ENCODE measurements at places on chromosomes 4 and X. TPM values are rescaled to one million over a fixed set of nuclear protein-coding genes. Genes with fewer than 3 reads are reported as not detected.

DNA sequence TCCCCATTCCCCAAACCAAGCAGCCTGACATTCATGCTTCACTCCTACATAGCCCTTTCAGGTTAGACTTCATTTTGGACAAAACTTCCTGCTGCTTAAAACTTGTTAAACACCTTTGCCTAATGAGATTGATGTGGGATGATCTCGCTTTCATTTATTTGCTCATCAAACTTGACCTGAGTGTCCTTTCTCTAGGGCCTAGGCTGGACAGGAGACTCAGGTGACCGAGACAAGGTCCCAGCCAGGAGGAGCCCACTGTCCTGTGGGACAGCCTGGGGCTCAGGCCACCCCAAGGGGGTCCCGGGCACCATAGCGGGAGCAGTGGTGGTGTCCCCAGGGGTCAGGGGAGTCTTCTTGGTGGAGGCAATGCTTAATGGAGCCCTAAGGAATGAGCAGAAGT, 23.7 kb upstream of the PSAPL1 start:
- DNase-seq = no peak

- DNase-seq = no peak
These were observed 22.9 kb upstream of the GABRQ start for GRCh38 chrX:152614791-152615190.

GRCh38 chr4:8495803-8496202, 55.2 kb downstream of the TRMT44 start:
- no peak for DNase-seq

DNA sequence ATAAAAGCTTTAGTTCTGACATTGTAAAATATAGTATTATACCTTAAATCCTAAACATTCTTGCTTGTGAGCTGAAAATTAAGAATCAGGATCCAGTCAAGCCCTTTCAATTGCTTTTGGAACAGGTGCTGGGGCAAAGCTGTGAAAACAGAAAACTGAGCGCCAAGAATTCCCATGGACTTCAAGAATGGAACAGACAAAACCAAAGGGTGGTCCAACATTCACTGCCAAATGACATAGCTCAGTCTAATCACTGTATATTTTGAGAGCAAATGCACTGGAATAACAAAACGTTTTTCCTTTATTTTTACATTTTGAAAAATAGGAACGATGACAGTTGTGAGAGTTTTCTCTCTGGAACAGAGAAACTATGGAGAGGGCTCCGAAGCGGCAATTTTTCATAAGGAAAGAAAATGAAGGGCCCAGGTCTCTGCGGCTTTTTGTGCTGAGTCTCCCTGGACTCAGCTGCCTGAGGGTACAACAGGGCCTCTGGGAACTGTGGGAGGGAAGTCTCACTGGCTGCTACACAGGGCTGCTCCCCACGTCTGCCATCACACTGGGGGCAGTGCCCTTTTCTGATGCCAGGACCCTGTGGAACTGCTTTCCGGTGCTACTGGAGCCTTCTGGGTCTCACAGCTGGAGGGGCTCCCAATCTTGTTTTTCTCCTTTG, 56.0 kb upstream of the BMPR1B start:
- no peak for DNase-seq

GRCh38 chr4:20026456-20026855, 225.2 kb upstream of the SLIT2 start:
- DNase-seq = no peak

DNA sequence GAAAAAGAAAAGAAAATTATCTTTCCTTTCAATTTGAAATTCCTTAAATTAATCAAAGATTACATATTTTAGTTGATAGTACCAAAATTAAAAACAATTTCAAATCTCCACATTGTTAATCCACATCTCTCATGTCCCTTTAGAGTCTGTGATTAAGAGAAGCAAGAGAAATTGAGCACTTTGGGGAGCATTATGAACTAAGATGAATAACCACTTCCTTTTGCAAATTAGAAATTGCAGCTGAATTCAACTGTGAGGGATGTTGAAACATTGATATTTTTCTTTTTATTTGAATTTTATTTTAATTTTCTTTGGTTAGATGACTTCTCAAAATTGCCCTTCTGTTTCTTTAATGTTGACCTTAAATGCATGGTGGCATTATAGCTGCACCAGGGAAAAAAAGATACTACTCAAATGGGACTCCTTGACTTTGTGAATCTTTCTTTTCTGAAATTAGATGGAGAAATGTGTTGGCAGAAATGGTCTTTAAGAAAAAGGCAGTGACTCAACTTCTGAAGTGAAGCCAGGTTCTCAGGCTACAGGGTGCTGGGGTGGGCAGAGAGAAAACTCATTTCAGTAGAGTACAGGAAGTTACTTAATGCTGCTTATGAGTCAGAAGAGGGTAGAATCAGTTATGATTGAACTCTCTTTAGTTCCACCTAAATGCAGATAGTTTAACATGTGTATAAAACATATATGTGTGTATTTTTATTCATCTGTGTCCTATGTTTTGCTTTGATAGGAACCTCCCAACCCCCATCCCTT, 92.0 kb upstream of the TNIP3 start:
- DNase-seq = no peak

DNA sequence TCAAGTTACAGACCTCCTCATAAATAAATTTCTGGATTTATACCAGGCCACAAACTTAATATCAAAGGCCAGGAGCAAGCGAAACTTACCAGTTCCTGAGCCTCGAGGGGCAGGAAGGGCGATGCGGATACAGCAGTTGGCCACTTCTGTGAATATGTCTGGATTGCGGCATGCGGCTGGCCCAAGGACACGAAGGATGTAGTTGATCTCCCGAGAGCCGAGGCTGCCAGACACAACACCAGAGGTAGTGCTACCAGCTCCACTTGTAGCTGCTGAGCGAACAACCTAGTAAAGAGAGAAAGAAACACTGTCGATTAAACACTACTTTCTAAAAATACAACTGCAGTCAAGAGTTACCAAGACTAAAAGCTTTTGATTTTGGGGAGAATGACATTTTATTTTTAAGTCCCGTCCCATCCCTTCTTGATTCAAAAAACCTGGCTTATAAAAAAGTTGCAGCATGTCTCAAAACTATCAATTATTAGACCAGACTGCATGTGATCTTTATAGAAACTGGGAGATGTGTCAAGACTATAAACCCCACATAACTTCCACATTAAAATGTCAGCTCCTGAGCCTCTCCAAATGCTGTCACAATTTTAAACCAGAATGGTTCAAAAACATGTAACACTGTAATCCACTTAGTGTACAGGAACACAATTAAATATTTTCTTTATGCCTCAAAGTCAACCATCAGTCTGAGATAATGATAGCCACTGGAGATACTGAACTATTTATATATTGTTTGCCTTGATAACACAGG, 105.6 kb downstream of the HUWE1 start:
- DNase-seq = no peak

- DNase-seq = no peak
These were observed 21.4 kb upstream of the ARHGAP6 start for GRCh38 chrX:11687157-11687556.

- no peak for DNase-seq
These were observed 41.2 kb downstream of the DCLK2 start for GRCh38 chr4:150119492-150119891.

- DNase-seq = no peak
These were observed 52.4 kb upstream of the TSPAN5 start for GRCh38 chr4:98710831-98711230.

DNA sequence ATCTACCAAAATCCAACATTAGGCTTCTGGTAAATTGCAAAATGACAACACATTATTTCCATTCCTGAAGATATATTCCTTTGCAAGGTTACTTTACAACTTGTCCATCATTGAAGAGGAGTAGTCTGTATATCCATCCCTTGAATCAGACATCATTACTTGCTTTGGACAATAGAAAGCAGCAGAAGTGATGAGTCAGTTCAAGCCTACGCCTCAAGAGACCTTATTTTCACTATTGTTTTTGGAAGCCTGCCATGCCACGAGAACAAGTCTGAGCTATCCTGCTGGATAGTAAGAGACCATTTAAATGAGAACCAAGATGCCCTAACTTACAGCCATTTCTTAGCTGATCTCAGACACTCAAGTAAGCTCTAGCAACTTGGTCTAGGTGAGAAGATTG, 246.0 kb upstream of the HHIP start:
- no peak for DNase-seq

DNA sequence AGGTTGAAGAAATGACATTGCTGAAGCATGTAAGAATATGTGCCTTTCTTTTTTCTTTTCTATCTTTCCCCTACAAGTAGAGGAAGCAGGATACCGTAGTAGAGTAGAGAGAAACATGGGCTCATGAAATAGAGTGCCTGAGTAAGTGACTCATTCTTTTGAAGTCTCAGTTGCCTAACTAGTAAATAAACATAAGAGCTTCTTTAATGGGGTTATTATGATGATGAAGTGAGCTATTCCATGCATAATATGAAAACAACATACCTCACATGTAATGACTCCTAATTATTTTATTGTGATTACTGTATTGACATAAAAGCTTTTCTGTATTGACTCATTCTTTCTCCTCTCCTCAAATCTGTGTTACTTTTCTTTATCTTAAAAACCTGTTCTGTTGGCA, 1538.2 kb downstream of the TECRL start:
- no peak for DNase-seq

DNA sequence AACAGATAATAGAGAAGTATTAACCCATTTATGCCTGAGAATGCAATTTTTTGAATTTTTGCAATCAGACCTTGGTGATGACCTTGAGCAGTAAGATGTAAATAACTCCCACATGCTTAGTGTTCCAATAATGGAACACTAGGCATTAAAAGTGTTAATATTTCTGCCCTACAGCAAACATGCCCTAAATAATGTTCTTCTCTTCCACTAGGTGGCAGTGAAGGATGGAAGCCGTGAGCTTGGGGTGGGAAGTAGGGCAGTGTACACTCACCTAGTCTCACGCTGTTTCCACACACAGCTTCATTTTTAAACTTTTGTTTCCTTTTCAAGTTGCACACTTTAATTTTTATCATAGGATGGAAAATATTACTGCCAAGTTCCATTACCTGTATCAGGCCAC, 613.1 kb upstream of the HS3ST1 start:
- no peak for DNase-seq

Gene IL9R
- total RNA-seq = 0.50 TPM

Gene TLR3
- 48.6 TPM for total RNA-seq

Gene FAM53A
- 1.5 TPM for total RNA-seq

Gene CCDC149
- 13.5 TPM for total RNA-seq

Gene GRSF1
- 108 TPM for total RNA-seq

Gene SLC49A3
- total RNA-seq = 8.4 TPM

Measured in colonic mucosa (tissue), 4 donors.